Stomach (tissue), 19 donors: ENCODE measurements at places on chromosomes 12 and 14.

GRCh38 chr14:53496668-53497067 lies 343.5 kb upstream of the DDHD1 start:
- H3K36me3 ChIP-seq, result no peaks in the 10 kb centered on the region
- no peaks in the 10 kb centered on the region for H3K27me3 ChIP-seq
- no peak overlapping the region for H3K27ac ChIP-seq
- no peak for DNase-seq

DNA sequence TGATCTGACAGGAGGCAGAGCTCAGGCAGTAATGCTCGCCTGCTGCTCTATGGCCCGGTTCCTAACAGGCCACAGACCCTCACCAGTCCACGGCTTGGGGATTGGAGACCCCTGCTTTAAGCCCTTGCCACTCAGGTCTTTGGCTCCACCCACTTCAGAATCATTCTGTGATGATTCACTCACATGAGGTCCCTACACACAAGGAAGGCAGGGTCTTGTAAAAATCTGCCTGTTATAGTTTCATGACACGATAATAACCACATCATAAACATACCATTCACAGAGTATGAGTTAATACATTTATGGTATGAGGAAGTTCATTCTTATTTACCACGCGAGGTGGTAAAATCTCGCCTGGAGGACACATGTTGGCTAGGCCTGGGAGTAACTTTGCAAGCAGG lies 29.0 kb upstream of the MAX start:
- H3K36me3 ChIP-seq, result no peaks in the 10 kb centered on the region
- DNase-seq, result no peak
- no peak overlapping the region for H3K4me3 ChIP-seq
- H3K4me1 ChIP-seq, result no peaks in the 10 kb centered on the region
- H3K27me3 ChIP-seq, result no peaks in the 10 kb centered on the region
- H3K27ac ChIP-seq, result no peak overlapping the region

GRCh38 chr14:105537580-105538474 lies 11.4 kb downstream of the TMEM121 start:
- H3K27me3 ChIP-seq, result peaks cover 66% of the 10 kb centered on the region
- no peak overlapping the region for H3K4me3 ChIP-seq
- peak; percentile 72 for DNase-seq
- H3K4me1 ChIP-seq, result peaks cover 7% of the 10 kb centered on the region
- H3K36me3 ChIP-seq, result no peaks in the 10 kb centered on the region

GRCh38 chr12:108972358-108972757 lies 48.5 kb downstream of the SVOP start:
- peaks cover 29% of the 10 kb centered on the region for H3K27me3 ChIP-seq
- H3K4me3 ChIP-seq, result no peak overlapping the region
- no peak overlapping the region for H3K27ac ChIP-seq
